ENCODE measurements at places on chromosomes 13 and 19.
A peak's percentile ranks its signal among the peaks of the same experiment; 100 is the strongest.

- H3K27ac ChIP-seq = no peak overlapping the region
- H3K36me3 ChIP-seq = no peaks in the 10 kb centered on the region
- no peaks in the 10 kb centered on the region for H3K27me3 ChIP-seq
These were observed 118.8 kb downstream of the CDK8 start for GRCh38 chr13:26372747-26373146.

- H3K36me3 ChIP-seq = no peaks in the 10 kb centered on the region
- H3K4me1 ChIP-seq = no peaks in the 10 kb centered on the region
- H3K27ac ChIP-seq = no peak overlapping the region
These were observed 65.2 kb upstream of the TNFRSF19 start for GRCh38 chr13:23505007-23505406.

GRCh38 chr19:6161271-6161850 is 25.9 kb downstream of the ACSBG2 start:
- H3K27me3 ChIP-seq = no peaks in the 10 kb centered on the region
- H3K4me1 ChIP-seq = no peaks in the 10 kb centered on the region
- H3K36me3 ChIP-seq = no peaks in the 10 kb centered on the region
- H3K27ac ChIP-seq = no peak overlapping the region
- H3K4me3 ChIP-seq = no peak overlapping the region
- DNase-seq = peak; percentile 73

DNA sequence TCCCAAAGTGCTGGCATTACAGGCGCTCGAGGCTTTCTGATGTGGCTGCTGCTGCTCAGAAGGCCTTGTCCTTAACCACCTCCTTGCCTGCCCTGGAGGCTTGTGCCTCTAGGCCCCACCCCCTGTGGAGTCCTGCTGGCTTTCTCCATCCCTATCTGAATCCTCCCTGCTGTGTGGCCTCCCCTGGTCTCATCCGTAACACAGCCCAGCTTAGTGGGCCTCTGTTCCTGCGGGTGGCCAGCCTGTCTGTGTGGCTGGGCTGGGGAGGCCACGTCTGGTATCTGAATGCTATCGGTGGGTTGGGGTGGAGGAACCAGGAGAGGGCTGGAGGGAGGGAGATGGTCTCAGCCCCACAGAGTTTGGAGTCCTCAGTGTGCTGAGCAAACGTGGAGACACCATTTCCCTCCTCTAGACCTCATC is 4.7 kb downstream of the RPL28 start:
- H3K27ac ChIP-seq = no peak overlapping the region
- no peak overlapping the region for H3K4me3 ChIP-seq
- peaks cover 48% of the 10 kb centered on the region for H3K36me3 ChIP-seq

GRCh38 chr13:108213946-108214345 is 1.4 kb downstream of the LIG4 start:
- peaks cover 20% of the 10 kb centered on the region for H3K36me3 ChIP-seq
- H3K27me3 ChIP-seq = no peaks in the 10 kb centered on the region
- peaks cover 50% of the 10 kb centered on the region for H3K4me1 ChIP-seq
- H3K4me3 ChIP-seq = no peak overlapping the region
- DNase-seq = no peak

- no peak overlapping the region for H3K27ac ChIP-seq
- DNase-seq = no peak
- H3K4me3 ChIP-seq = no peak overlapping the region
- H3K36me3 ChIP-seq = peaks cover 27% of the 10 kb centered on the region
- H3K27me3 ChIP-seq = no peaks in the 10 kb centered on the region
- H3K4me1 ChIP-seq = peaks cover 45% of the 10 kb centered on the region
These were observed 4.8 kb downstream of the ISYNA1 start for GRCh38 chr19:18433015-18433691.

- H3K36me3 ChIP-seq = peaks cover 61% of the 10 kb centered on the region
- no peak overlapping the region for H3K27ac ChIP-seq
- H3K27me3 ChIP-seq = no peaks in the 10 kb centered on the region
- DNase-seq = no peak
- no peak overlapping the region for H3K4me3 ChIP-seq
- no peaks in the 10 kb centered on the region for H3K4me1 ChIP-seq
These were observed 9.7 kb downstream of the NAXD start for GRCh38 chr13:110624766-110625756.

GRCh38 chr13:66200555-66200954 is 1029.6 kb downstream of the PCDH9 start:
- no peak overlapping the region for H3K4me3 ChIP-seq
- no peak overlapping the region for H3K27ac ChIP-seq
- no peaks in the 10 kb centered on the region for H3K36me3 ChIP-seq
- no peaks in the 10 kb centered on the region for H3K27me3 ChIP-seq
- no peaks in the 10 kb centered on the region for H3K4me1 ChIP-seq

- H3K27me3 ChIP-seq = no peaks in the 10 kb centered on the region
- no peak overlapping the region for H3K4me3 ChIP-seq
- no peaks in the 10 kb centered on the region for H3K36me3 ChIP-seq
- DNase-seq = peak; percentile 44
These were observed 19.4 kb upstream of the PLEKHF1 start for GRCh38 chr19:29645911-29646310.

- no peaks in the 10 kb centered on the region for H3K36me3 ChIP-seq
- H3K4me3 ChIP-seq = no peak overlapping the region
- H3K27me3 ChIP-seq = no peaks in the 10 kb centered on the region
- no peak overlapping the region for H3K27ac ChIP-seq
- DNase-seq = no peak
These were observed 184.2 kb downstream of the LACC1 start for GRCh38 chr13:44063881-44064280.

GRCh38 chr13:30111810-30112209 is 195.5 kb downstream of the KATNAL1 start:
- peaks cover 30% of the 10 kb centered on the region for H3K4me1 ChIP-seq
- no peak overlapping the region for H3K4me3 ChIP-seq
- peak; percentile 50 for DNase-seq
- no peaks in the 10 kb centered on the region for H3K36me3 ChIP-seq
- no peak overlapping the region for H3K27ac ChIP-seq

DNA sequence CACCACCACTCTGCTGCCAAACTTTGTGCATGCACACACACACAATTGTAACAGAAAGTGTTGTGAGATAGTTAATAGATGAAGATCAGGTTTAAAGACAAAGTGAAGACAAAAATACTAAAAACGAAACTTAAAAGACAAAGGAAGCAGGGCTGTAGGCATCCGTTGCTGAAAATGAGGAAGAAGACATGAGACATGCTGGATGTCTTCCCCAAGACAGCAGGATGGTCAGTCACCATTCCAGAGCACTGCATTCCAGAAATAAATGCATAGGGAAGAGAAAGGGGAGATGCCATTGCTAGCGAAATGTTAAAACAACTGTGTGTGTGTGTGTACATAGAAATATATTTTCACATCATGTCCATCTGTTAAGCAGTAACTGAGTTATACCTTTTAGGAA is 520.1 kb downstream of the SUCLA2 start:
- H3K36me3 ChIP-seq = no peaks in the 10 kb centered on the region
- H3K27ac ChIP-seq = no peak overlapping the region
- H3K4me3 ChIP-seq = no peak overlapping the region
- no peaks in the 10 kb centered on the region for H3K4me1 ChIP-seq
- H3K27me3 ChIP-seq = peaks cover 6% of the 10 kb centered on the region
- DNase-seq = no peak

GRCh38 chr13:107028751-107029150 is 460.8 kb upstream of the ARGLU1 start:
- no peak overlapping the region for H3K27ac ChIP-seq
- no peak overlapping the region for H3K4me3 ChIP-seq
- no peaks in the 10 kb centered on the region for H3K4me1 ChIP-seq
- H3K36me3 ChIP-seq = no peaks in the 10 kb centered on the region
- DNase-seq = no peak
- H3K27me3 ChIP-seq = no peaks in the 10 kb centered on the region

Data from DND-41 (cell line).